Mesothelial cell of epicardium (in vitro differentiated cells): ENCODE measurements at places on chromosomes 3 and 15.

DNA sequence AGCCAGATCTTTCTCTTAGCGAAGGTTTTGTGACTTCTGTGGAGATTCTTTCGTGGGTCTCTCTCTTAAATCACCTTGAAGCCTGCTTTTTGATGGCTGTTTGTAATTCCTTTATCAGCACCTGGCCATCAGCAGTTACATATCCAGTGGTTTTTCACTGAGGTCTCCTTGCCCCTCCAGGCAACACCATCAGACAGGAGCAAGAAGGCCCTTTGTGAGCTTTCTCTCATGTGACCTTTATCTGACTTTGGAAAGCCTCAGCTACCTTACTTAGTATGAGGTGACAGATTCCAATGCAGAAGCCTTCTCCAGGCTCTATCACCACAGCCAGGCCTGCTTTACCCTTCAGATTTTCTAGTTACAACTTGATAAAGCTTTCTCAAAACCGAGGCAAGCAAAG lies 30.0 kb upstream of the P3H2 start:
- no peak for DNase-seq

DNA sequence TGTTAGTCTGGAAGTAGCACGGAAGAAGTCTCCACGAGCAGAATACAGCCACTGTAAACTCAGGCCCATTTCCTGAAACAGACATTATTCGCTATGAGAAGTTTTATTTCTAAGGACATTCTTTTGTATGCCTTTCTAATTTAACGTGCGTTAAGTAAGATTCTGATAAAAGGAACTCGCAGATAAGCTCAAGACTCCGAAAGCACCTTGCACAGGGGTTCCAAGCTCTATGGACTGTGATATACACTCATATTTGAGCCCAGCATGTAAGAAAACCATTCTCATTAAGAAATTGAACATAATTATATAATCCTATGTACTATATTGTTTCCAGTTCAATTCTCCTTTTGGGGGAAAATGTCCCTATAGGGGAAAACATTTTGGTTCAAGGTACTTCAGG lies 28.4 kb downstream of the TFRC start:
- no peak for DNase-seq

DNA sequence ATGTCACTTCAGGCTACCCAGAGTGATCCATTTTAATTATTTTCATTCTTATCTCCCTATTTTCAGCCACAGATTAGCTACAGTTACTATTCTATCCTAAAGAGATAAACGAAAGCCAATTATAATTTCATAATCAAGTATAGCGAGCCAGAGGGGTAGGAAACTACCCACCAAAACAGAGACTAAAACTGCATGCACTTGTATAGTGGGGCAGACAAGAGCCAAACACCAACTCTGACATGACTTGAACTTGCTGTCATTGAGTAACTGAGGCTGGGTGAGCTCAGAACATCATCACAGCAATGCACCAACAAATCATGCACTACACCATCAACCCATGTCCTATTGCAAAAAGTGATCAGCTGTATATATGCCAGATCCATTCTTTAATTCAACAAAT lies 64.8 kb downstream of the FBN1 start:
- no peak for DNase-seq

DNA sequence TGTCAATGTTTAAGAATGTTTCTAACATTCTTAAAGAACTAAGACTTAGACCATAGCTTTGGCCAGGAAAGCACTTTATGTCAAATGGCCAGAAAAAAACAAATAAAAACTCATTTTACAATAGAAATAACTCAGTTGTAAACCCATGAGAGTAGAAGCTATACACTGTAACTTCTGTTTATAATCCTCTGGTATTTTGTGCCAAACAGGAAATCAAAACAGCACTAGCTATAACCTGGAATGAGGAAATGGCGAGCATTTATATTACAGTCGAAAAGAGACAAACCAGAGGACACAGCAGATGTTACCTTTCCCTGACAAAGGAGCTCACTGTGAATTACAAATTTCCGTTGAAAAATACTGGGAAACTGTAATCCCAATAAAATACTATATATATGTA lies 10.3 kb downstream of the GK5 start:
- DNase-seq, result no peak

GRCh38 chr3:107456501-107456900 lies 66.3 kb upstream of the BBX start:
- DNase-seq, result no peak

DNA sequence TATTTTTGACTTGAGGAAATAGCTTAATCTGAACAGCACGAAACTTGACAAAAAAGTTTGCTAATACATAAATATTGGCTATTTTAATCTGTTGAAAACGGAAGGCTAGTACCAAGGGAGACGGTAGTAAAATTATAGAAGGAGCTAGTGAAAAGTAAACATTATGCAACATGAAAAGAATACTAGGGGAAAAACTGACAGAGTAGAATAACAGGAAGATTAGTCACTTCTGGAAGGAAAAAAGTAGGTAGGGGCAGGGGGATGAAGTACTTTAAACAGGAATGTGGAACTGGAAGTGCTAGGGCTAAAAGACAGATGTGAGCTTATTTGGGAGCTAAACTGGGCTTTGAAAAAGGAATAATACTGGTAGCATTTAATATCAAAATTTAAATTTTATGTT lies 60.1 kb downstream of the MBNL1 start:
- DNase-seq, result no peak

DNA sequence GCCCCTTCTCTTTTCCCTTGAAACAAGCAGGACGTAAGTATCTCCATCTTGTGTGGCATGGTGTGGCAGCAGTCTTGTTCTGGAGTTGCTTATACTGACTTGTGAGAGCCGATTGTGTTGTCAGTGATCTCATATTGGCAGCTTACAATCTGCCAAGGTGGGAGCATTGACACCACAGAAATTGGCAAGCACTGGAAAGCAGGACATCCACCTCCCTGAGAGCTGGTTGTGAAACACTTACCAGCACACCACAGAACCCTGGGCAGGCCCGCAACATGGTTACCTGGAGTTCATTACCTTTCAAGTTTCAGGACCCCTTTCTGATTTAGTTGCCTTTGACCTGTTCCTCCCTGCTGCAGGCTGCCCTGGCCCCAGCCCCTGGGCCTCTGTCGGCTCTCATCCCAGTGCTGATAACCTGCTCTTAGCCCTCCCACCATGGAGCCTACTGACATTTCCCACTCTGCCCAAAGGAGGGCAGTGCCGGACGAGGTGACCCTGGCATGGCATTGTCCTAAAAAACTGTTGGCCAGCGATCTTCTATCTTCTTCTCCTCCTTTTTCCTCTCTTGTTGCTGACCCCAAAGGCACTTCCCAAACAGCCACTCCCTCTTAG lies 10.6 kb upstream of the ATP2B2 start:
- no peak for DNase-seq

DNA sequence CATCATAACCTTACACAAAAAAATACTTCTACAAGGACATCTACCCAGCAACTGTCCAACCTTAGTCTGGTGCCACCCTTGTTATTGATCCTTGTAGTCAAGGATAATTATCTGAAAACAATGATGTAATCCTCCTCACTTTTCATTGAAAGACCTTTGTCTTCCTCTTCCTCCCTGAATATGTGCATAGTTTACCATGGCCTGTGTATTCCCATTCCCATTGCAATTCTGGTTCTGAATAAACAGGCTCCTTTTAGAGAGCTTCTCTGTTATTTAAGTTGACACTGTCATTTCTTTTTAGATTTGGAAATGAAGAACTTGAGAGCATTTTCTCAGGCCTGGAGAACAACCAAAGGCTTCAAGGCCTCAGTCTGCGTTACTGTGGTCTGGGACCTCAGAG lies 53.3 kb upstream of the RNF7 start:
- DNase-seq, result no peak
